ENCODE measurements at places on chromosomes 2 and 18. TPM values are rescaled to one million over a fixed set of nuclear protein-coding genes. Genes with fewer than 3 reads are reported as not detected.
A peak's percentile ranks its signal among the peaks of the same experiment; 100 is the strongest.

GRCh38 chr2:160469621-160470204 is 23.9 kb downstream of the RBMS1 start:
- DNase-seq = no peak

DNA sequence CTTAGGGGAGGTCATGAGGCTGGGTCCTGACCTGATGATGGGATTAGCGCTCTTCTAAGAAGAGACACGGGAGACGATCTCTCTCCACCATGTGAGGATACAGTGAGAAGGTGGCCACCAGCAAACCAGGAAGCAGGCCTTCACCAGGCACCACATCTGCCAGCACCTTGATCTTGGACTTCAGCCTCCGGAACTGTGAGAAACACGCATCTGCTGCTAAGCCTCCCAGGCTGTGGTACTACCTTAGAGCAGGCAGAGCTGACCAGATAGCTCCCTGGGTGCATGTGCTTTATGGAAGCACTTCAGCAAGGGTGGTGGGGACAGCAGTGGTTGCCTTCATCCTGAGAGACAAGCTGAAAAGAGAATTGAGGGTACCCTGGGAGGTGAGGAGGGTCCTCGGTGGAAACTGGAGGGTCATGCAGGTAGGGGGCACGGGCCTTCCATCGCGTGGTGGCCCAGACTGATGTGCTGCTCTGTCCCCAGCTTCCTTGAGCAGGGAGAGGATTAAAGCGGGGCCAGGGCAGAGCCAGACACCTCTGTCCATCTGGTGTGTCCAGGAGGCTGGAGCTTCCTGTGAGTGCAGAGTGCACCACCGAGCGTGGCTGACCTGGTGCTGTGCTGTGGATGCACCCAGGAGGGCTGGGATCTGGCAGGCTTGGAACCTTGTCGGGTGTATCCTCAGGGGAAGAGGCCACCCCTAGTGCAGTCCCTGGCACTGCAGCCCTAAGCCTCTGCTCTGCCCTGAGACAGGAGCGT is 42.9 kb upstream of the HS6ST1 start:
- DNase-seq = no peak

- peak; percentile 34 for DNase-seq
Measured at GRCh38 chr18:48687346-48688042, 148.7 kb downstream of the CTIF start.

The SLC11A1 gene
- polyA plus RNA-seq = 2.2 TPM

The CACNB4 gene
- polyA plus RNA-seq = 0.13 TPM

DNA sequence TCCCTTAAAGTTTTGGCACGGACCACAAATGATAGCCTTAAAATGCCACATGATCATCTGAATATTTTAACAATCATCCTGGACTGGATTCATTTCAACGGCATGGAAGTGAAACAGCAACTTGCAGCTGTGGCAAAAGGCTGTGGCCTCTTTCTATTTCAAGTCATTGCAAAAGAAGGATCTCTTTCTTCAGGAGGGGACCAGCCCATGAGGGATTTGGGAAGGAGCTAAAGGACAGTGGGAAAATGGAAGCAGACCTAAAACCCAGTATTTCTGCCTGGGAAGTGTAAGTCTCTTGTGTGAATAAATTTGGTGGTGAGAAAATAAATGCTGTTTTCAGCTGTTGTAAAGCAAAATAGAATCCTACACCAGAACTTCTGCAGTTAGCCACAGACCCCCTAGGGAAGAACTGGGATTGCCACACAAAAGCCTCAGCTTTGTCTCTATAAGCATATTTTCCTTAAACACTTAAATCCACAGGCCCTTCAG is 107.3 kb upstream of the ZFP36L2 start:
- DNase-seq = no peak

Measured in psoas muscle (tissue), 8 donors.